ENCODE measurements at places on chromosomes 6 and 20. TPM values are rescaled to one million over a fixed set of nuclear protein-coding genes. Genes with fewer than 3 reads are reported as not detected.

The HLA-DPB1 gene
- 34.6 TPM for total RNA-seq

DNA sequence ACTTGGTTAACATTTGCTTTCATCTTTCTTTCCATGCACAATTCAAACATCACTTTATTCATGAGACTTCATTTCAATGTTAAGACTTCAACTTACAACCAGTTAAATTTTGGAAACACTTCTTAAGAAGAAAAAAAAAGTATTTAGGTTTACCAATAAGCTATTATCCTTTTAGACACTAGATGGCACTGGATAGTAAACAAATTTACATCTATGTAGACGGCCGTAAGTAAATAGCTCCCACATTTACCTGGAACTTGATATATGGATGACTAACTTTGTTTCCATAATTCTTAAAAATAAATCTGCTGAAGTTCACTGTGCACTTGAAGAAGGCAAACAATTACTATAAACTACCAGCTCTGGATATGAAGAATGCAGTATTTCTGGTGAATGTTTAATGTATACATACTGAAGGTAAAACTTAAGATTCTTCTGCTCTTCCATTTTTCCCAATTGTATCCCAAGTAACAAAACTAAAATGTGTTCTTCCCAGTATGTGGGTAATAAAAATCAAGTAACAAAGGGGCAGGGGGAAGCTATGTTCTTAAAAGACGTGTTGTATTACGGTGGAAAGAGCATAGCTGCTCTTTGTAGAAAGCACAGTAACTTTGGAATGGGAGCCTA lies 130.6 kb upstream of the C6orf118 start:
- no peak for DNase-seq

The ADGB gene
- not detected for total RNA-seq

The ZMYND8 gene
- total RNA-seq: 15.4 TPM

GRCh38 chr6:7129360-7129759 lies 21.6 kb downstream of the RREB1 start:
- DNase-seq: no peak

Measured in Daoy (cell line).